ENCODE measurements at places on chromosomes 5 and 9.

GRCh38 chr5:134585966-134586365, 46.7 kb downstream of the SAR1B start:
- peaks cover 8% of the 10 kb centered on the region for H3K4me1 ChIP-seq
- H3K27ac ChIP-seq, result no peak overlapping the region
- H3K4me3 ChIP-seq, result no peak overlapping the region
- H3K36me3 ChIP-seq, result no peaks in the 10 kb centered on the region
- DNase-seq, result no peak

GRCh38 chr5:147332658-147333057, 97.8 kb downstream of the STK32A start:
- DNase-seq, result no peak
- no peak overlapping the region for H3K27ac ChIP-seq
- H3K4me1 ChIP-seq, result no peaks in the 10 kb centered on the region
- no peaks in the 10 kb centered on the region for H3K36me3 ChIP-seq
- H3K4me3 ChIP-seq, result no peak overlapping the region

GRCh38 chr5:54905942-54906537, 79.4 kb downstream of the ESM1 start:
- no peak overlapping the region for H3K27ac ChIP-seq
- H3K36me3 ChIP-seq, result peaks cover 4% of the 10 kb centered on the region
- peaks cover 58% of the 10 kb centered on the region for H3K4me1 ChIP-seq
- DNase-seq, result peak; percentile 71
- no peak overlapping the region for H3K4me3 ChIP-seq
- H3K27me3 ChIP-seq, result peaks cover 13% of the 10 kb centered on the region

DNA sequence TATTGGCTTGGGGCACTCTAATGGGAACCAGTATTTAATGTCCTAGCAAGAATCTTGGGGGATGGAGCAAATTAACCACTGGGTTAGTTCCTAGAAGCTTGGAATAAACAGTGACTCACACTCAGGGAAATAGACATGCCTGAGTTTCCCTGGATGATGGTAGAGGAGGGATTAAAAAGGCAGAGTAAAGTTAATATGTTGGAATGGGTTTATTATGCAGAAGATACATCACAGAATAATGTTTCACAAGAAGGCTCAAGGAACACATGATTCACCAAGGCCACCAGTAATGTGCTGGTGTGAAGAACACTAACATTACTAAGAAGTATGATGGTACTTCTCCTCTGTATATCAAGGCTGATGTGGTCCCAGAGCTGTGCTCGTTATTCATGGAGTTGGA, 752.9 kb upstream of the SEMA6A start:
- no peak for DNase-seq
- H3K27me3 ChIP-seq, result no peaks in the 10 kb centered on the region
- no peak overlapping the region for H3K4me3 ChIP-seq
- H3K27ac ChIP-seq, result no peak overlapping the region
- H3K4me1 ChIP-seq, result no peaks in the 10 kb centered on the region

DNA sequence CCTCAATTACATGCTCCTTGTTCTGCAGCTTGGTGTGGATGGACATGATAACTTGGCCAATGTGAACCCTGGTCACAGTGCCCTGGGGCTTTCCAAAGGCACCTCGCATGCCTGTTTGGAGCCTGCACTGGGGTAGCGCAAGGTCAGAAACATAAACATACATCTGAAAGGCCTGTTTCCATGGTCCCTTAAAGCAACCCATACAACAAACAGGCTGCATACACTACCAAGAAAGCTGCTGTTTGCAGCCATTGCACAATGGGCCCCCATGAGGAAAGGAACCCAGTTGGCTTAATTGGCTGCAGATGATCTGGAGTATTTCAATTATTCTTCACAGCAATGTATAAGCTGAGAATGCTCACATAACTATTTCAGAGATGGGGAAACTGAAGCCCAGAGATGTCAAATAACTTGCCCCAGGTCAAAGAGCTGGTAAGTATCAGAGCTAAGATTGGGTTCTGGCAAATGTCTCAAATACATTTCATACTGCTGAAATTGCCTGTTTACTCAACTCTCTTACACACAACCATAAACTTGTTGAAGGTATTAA, 233.9 kb downstream of the ASTN2 start:
- no peaks in the 10 kb centered on the region for H3K27me3 ChIP-seq
- DNase-seq, result no peak
- no peak overlapping the region for H3K27ac ChIP-seq
- no peaks in the 10 kb centered on the region for H3K36me3 ChIP-seq
- H3K4me1 ChIP-seq, result no peaks in the 10 kb centered on the region

DNA sequence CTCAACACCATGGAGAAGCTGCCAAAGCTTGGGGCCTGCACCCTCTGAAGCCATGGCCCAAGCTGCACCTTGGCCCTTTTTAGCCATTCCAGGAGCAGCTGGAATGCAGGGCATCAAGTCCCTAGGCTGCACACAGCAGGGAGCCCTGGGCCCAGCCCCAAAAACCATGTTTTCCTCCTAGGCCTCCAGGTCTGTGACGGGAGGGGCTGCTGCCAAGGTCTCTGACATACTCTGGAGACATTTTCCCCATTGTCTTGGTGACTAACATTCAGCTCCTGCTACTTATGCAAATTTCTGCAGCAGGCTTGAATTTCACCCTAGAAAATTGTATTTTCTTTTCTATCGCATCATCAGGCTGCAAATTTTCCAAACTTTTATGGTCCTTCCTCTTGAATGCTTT, 64.6 kb downstream of the ELOVL7 start:
- no peaks in the 10 kb centered on the region for H3K4me1 ChIP-seq
- no peak overlapping the region for H3K4me3 ChIP-seq
- H3K27ac ChIP-seq, result no peak overlapping the region
- no peaks in the 10 kb centered on the region for H3K27me3 ChIP-seq
- no peaks in the 10 kb centered on the region for H3K36me3 ChIP-seq

- peaks cover 2% of the 10 kb centered on the region for H3K36me3 ChIP-seq
- peak within 1 kb of the TSS; percentile 19 for H3K4me3 ChIP-seq
- H3K27ac ChIP-seq, result no peak within 1 kb of the TSS
- peak; percentile 66 for DNase-seq
Observed at GRCh38 chr9:130444565-130445221, at the start of gene ASS1. TSS of gene ASS1 (plus strand) at chr9:130444961. CDS start at chr9:130452229, 7,268 bp downstream.

DNA sequence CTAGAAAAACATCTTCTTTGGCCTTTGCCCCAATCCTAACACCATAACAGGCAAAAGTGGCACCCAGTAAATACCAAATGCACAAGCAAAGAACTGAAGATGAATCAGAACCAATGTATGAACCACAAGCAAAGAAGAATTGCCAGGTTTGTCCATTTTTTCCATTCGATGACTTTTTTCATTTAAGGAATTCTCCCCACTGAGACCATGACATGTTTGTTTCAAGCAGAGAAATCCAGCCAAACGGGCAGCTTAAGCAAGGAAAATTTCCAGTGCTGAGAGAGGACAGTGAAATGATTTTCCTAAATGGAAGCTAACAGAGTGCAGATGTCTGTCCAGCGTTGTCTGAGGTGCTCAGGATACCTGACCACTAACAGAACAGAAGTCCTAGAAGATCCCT, 203.7 kb downstream of the ADAMTS12 start:
- H3K4me1 ChIP-seq, result no peaks in the 10 kb centered on the region
- no peak overlapping the region for H3K4me3 ChIP-seq
- no peaks in the 10 kb centered on the region for H3K36me3 ChIP-seq
- H3K27me3 ChIP-seq, result no peaks in the 10 kb centered on the region
- H3K27ac ChIP-seq, result no peak overlapping the region
- DNase-seq, result no peak

DNA sequence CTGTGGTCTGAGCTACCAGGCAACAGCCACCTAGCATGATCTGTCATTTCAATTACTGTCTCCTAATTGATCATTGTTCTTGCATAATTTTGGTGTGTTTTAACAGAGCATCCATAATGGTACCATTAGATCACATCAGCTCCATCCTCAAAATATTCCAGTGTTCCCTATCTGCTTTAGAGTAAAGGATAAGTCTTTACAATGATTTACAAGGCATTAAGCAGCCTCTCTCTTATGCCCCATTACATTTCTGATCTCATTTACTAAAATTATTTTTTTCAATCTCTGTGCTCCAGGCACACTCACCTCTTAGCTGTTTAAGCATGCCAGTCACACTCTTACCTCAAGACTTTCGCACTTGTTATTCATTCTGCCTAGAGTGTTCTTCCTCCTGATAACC, 389.9 kb upstream of the PTPRD start:
- DNase-seq, result no peak
- H3K4me1 ChIP-seq, result no peaks in the 10 kb centered on the region
- no peak overlapping the region for H3K4me3 ChIP-seq
- no peaks in the 10 kb centered on the region for H3K27me3 ChIP-seq
- H3K27ac ChIP-seq, result no peak overlapping the region

- no peaks in the 10 kb centered on the region for H3K4me1 ChIP-seq
- DNase-seq, result no peak
- H3K27me3 ChIP-seq, result peaks cover 11% of the 10 kb centered on the region
- no peak overlapping the region for H3K4me3 ChIP-seq
Observed at GRCh38 chr9:68749579-68750159, 44.6 kb downstream of the PIP5K1B start.

DNA sequence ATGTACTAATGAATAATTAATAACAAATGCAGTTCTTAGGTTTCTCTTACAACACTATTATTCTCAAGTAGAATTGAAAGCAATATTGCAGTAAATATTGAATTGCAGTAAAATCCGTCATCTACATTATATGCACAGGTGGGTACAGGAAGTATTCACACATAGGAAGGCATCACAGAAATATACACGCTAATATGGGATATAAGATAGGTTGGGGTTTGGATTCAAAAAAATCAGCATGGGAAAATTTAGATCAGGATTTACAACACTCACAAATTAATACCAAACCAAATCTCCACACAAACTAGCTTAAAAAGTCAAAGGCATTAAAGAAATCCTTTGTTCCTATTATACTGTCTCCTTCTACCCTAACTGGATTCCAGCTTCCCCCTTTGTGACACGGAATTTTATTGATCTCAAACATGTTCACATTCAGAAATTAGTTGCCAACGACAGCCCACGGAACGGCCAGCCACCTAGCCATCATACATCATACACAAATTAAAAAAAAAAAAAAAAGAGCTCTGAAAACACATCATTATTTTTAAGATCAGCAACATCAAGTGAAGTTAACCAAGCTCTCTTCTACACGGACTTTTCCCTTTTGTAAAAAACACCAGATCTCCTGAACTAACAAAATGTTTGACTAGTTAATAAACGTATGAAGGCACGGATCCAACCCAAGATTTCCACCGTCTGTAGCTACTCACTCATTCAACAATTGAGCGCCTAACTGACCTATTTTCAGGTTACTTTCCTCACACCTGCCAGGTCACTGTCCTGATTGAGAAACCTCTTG, 2.2 kb downstream of the NR6A1 start:
- H3K4me3 ChIP-seq, result no peak overlapping the region
- H3K27ac ChIP-seq, result no peak overlapping the region
- H3K4me1 ChIP-seq, result peaks cover 26% of the 10 kb centered on the region
- DNase-seq, result no peak
- H3K27me3 ChIP-seq, result peaks cover 77% of the 10 kb centered on the region
- H3K36me3 ChIP-seq, result peaks cover 2% of the 10 kb centered on the region

- no peak for DNase-seq
- no peaks in the 10 kb centered on the region for H3K36me3 ChIP-seq
- no peak overlapping the region for H3K4me3 ChIP-seq
- H3K27ac ChIP-seq, result no peak overlapping the region
- H3K27me3 ChIP-seq, result peaks cover 10% of the 10 kb centered on the region
Observed at GRCh38 chr5:59264639-59265245, 628.8 kb downstream of the PDE4D start.

GRCh38 chr5:140222416-140222815, 47.4 kb downstream of the CYSTM1 start:
- no peak overlapping the region for H3K4me3 ChIP-seq
- peaks cover 20% of the 10 kb centered on the region for H3K4me1 ChIP-seq
- no peaks in the 10 kb centered on the region for H3K27me3 ChIP-seq
- no peak overlapping the region for H3K27ac ChIP-seq
- no peak for DNase-seq

DNA sequence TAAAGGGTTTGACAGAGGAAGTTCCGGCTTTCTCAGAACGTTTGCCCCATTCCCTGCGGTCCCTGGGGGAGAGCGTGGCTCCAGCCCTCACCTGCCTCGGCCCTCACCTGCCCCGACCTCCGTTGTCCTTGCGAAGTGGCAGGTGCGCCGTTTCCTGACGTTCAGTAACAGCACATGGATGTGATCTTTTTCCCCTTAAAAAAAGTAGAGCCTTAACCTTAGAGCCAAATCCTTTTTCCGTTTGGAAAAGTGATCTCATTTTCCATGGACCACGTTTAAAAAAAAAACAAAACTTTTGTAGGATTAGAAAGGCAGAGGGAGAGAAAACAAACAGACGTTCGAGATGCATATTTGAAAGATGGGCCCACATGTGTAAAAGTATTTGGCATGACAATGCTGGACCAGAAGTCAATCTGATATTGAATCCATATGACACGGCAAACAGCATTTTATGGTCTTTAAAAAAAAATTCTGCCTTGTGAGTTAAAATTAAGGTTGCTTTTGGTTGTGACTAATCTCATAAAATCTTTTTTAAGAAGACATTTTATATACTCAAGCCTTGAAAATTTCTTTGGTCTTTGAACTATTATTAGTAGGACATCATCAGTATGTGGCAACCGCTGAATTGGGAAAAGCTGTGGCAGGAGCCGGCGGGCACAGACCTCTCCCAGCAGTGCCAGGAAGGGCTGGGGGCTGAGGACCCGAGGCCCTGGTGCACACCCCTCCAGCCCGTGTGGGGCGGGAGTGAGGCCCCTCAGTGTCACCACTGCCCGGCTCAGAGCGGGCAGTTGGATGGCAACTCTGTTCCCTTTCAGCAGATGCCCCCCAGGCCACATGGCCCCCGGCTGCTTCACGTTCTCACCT, 42.5 kb upstream of the EXOC3 start:
- peak overlapping the region; percentile 36 for H3K27ac ChIP-seq
- peak overlapping the region; percentile 63 for H3K4me3 ChIP-seq
- H3K36me3 ChIP-seq, result peaks cover 41% of the 10 kb centered on the region
- H3K27me3 ChIP-seq, result no peaks in the 10 kb centered on the region

DNA sequence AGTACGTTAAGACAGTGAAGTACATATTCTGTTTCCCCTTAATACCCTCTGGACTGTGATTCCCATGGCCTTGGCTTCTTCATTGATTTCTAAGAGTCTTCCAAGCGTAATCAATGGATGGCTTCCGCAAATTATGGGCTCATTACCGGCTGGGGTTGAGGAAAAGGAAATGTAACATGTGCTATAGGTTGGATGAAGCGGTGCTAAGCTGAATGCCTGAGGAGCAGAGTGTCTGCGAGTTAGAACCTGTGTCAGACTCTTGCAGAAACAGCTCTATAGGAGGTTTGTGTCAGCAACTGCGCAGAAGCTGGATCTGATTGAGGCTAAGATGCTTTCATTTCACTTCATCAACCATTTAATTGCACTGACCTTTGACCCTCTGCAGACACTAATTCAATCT, 114.3 kb upstream of the CDH18 start:
- no peaks in the 10 kb centered on the region for H3K36me3 ChIP-seq
- no peaks in the 10 kb centered on the region for H3K4me1 ChIP-seq
- no peak overlapping the region for H3K4me3 ChIP-seq
